ENCODE measurements at places on chromosomes 2 and 18. TPM values are rescaled to one million over a fixed set of nuclear protein-coding genes. Genes with fewer than 3 reads are reported as not detected.

The SERTAD2 gene
- 15.4 TPM for total RNA-seq

The NYAP2 gene
- total RNA-seq: not detected

The TBR1 gene
- not detected for total RNA-seq

The UGT1A5 gene
- total RNA-seq: 3.2 TPM

The CNDP1 gene
- not detected for total RNA-seq

The ZC3H6 gene
- total RNA-seq: 0.98 TPM

The EML6 gene
- 0.42 TPM for total RNA-seq

The TNFRSF11A gene
- total RNA-seq: 3.5 TPM

The OTOS gene
- total RNA-seq: not detected

The RANBP2 gene
- total RNA-seq: 36.2 TPM

The SNTG2 gene
- total RNA-seq: not detected

The UGT1A8 gene
- 0.37 TPM for total RNA-seq

The TMEM247 gene
- total RNA-seq: not detected

The KCNS3 gene
- total RNA-seq: 13.7 TPM

The ABCB11 gene
- 0.28 TPM for total RNA-seq

The TUBA3D gene
- total RNA-seq: not detected

The NDC80 gene
- total RNA-seq: 13.9 TPM

The DPYSL5 gene
- not detected for total RNA-seq

The ASB18 gene
- total RNA-seq: not detected

The CEBPZ gene
- 31.9 TPM for total RNA-seq

The SERPINB5 gene
- total RNA-seq: 462 TPM

The NMUR1 gene
- total RNA-seq: not detected

The LRRTM4 gene
- total RNA-seq: not detected

The SMAD7 gene
- total RNA-seq: 14.1 TPM

The SOWAHC gene
- total RNA-seq: 53.9 TPM

The RAB17 gene
- total RNA-seq: 0.85 TPM

Data from airway epithelial cell (primary cell).